ENCODE measurements at places on chromosomes 6 and 20. TPM values are rescaled to one million over a fixed set of nuclear protein-coding genes. Genes with fewer than 3 reads are reported as not detected.
A peak's percentile ranks its signal among the peaks of the same experiment; 100 is the strongest.

DNA sequence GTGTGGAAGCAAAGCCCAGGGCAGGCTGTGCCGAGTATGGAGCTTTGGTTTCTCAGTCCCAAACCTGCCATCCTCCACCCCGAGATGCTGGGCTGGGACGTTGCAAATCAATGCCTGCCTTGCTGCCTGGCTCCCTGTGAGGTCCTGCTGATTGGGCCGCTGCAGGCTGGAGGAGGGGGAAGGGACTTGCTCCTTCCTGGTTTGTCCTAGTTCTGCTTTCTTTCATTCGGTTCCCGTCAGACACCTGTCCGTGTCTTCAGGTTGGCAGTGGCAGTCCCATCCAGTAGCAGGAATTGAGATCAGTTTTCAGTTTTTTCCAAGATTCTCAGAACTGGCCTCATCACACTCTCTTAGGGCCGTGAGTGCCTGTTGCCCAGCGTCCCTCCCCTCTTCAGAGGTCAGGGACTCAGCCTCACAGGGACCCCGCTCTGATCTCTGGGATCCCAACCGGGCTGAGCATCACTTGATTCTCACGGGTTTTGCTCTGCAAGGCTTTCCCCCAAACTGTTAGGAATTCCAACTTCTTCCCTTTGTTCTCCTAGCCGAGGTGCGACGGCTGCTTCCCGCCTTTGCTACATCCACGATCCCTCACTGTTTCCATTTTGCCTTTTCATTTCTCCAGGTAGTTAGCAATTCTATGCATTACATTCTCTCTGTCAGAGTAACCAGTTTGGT, 24.2 kb upstream of the TAGAP start:
- no peak overlapping the region for H3K4me3 ChIP-seq
- DNase-seq = no peak
- H3K4me1 ChIP-seq = no peaks in the 10 kb centered on the region
- no peak overlapping the region for H3K27ac ChIP-seq
- no peaks in the 10 kb centered on the region for H3K36me3 ChIP-seq

- H3K4me3 ChIP-seq = no peak within 1 kb of the TSS
- no peaks in the 10 kb centered on the region for H3K27me3 ChIP-seq
- DNase-seq = peak; percentile 76
- H3K27ac ChIP-seq = no peak within 1 kb of the TSS
These were observed at the start of gene GPR6 for GRCh38 chr6:109978174-109979032. Gene GPR6 (plus strand): TSS chr6:109978311. CDS start chr6:109979113, 802 bp downstream.

- H3K27me3 ChIP-seq = no peaks in the 10 kb centered on the region
- H3K4me3 ChIP-seq = no peak overlapping the region
- DNase-seq = no peak
- H3K4me1 ChIP-seq = no peaks in the 10 kb centered on the region
These were observed 51.4 kb downstream of the KDM1B start for GRCh38 chr6:18206591-18206990.

GRCh38 chr6:53310771-53311585, 37.8 kb downstream of the ELOVL5 start:
- H3K4me3 ChIP-seq = no peak overlapping the region
- H3K36me3 ChIP-seq = no peaks in the 10 kb centered on the region
- peaks cover 12% of the 10 kb centered on the region for H3K4me1 ChIP-seq
- H3K27ac ChIP-seq = no peak overlapping the region
- no peaks in the 10 kb centered on the region for H3K27me3 ChIP-seq

DNA sequence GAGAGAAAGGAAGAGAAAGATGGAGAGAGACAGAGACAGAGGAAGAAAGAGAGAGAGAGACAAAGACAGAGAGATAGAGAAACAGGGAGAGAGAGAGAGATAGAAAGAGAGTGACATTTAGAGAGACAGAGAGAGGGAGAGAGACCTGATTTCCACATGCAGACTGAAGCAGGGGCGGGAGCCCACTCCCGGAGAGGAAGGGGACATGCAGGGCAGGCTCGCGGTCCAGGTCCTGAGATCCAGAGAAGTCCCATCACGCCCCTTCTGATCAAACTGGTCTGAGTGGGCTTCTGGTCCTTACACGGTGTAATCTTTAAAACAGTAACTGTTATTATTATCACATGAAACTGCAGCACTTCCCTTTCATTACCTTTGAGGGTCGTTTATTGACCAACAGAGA, 62.2 kb downstream of the PHACTR3 start:
- no peak overlapping the region for H3K4me3 ChIP-seq
- no peaks in the 10 kb centered on the region for H3K4me1 ChIP-seq
- no peak overlapping the region for H3K27ac ChIP-seq

Gene XKR7
- not detected for total RNA-seq

Gene BAG2
- total RNA-seq = 32.9 TPM

Gene PTPRK
- 39.6 TPM for total RNA-seq

Gene CST4
- total RNA-seq = not detected
